ENCODE measurements at places on chromosomes 5 and 9.

DNA sequence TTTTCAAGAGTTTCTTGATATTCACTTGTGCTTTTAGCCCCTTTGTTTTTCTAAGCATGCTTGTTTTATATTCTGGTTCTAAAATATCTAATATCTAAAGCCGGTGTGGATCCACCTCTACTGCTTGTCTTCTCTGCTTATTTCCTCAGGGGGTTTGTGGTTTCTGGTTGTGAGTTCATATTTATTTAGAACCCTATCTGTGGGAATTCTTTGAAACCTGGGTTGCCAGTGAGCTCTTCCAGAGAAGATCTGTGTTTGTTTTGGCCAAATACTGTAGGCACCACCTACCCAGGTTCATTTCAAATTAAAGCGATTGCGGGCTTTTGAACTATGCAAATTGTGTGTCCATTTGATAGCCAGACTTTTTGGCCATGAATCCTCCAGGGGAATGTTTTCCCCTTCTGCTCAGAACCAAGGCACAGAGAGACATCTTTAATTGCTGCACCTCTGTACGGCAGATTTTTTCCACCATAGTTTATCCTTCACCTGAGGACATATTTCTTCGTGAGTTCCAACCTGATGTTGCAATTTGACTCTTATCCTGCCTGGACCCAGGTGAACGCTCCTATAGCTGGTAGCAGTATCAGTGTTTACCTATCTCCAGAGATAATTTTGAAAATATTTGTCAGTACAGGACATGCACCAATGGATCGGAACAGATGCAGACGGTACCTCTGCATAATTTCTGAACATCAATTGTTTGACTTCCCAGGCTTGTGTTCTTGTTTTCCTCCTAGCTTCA lies 2.4 kb upstream of the ZBTB43 start:
- DNase-seq: no peak

DNA sequence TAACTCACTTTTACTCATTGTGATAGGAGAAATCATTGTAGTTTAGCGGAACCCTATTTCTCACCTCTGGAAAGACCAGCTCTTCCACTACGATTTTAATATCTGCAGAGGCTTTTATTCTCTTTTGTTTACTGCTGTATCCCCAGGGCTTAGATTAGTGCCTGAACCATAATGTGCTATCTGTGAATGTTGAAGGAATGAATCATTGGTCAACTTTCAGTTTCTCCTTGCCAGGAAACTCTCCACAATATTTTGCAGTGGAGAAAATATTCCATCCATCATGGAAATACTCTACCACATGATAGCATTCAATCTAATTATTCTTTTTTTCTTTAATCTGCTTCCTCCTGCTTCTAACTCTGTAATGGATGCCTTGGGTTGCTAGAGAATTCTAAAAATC lies 263.5 kb upstream of the PTPRD start:
- DNase-seq: no peak

DNA sequence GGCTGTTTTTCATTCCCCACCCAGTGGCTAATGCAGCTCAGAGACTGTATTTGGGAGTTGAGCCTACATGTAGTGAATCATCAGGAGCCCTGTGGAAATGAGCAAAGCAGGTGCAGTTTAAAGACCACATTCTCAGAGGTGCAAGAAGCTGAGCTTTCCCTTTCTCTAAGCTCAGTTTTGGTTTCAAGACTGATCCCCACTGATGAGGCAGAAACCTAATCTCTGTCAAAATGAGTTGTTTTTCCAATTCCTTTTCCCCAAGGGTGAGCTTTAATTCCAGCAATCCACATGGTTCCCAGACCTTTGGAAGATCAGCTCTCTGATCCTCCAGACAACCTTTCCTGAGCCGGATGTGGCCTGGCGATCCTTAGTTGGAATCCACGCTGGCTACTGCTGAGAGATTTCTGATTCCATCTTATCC lies 420.5 kb downstream of the EBF1 start:
- no peak for DNase-seq

DNA sequence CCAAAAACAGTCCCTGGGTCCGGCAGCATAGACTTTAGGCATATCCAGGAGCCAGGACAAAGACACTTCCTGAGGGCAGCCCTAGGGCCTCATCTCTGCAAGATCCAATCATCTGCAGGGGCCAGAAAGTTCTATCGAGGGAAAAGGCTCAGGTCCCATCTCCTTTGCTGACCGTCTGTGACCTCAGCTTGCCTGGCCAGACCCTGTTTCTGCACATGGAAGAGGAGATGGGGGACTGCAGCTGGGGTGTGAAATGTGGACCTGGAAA lies 51.0 kb upstream of the FCN1 start:
- no peak for DNase-seq

DNA sequence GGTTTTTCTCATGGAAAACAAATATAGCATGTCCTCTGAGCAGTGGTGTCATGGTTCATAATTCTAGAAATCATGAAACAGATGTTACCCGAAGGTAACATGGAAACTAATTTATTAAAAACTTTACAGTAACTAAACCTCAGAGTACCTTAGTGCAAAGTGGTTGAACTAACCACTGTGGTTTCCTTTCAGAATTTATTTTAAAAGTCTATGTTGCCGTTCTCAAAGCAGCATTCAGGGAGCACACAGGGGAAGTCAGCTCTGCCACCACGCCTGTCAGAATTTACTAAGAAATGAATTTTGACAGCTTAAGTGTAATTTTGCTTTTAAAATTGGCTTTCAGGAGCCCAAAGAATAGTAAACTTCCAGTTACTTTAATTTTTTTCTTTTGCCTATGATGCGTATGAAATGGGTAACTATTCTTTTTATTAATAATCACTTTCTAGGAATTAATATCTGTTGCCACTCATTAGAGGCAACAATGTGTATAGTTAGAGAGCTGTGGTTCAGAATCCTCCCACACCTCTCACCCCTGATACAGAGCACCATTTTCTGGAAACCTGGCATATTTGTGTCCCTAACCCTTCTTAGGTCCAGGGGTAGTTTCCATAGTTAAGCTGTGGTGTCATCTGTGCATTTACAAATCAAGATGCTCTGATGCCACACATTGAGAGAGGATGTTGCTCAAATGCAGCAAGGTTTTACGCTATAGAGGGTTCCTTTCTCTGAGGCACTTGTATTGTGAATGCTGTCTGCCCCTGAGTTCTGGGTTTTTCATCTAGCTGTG lies 202.6 kb downstream of the ZSWIM6 start:
- no peak for DNase-seq

DNA sequence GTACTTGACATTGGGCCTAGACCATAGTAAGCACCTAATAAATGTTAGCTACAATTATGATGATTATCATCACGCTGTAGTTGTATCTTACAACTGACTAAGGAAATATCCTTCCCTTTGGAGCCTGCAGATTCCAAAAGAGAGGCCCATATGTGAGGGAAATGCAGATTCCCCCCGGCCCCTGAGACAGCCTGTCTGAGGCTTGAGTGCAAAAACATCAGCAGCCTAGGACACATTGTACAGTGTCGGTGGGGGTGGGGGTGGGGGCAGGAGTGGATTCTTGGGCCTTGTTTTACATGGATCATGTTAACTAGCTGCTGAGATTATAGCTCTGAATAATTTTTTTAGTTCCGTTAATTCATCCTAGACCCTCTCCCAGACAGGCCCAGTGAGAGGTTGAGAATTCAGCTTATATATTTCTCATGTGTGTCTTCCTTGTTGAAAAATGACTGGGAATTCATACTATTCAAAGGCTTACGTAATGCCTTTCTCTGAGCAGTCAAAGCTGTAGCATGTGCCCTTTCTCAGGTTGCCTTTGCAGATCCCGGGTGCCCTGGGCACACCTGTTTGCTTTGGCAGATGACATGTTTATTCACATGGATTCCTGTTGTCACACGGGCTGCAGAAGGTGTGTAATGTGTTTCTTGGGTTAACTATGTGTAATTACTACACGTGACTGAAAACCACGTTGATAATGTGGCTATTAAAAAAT lies 262.8 kb downstream of the NR3C1 start:
- peak; percentile 94 for DNase-seq

DNA sequence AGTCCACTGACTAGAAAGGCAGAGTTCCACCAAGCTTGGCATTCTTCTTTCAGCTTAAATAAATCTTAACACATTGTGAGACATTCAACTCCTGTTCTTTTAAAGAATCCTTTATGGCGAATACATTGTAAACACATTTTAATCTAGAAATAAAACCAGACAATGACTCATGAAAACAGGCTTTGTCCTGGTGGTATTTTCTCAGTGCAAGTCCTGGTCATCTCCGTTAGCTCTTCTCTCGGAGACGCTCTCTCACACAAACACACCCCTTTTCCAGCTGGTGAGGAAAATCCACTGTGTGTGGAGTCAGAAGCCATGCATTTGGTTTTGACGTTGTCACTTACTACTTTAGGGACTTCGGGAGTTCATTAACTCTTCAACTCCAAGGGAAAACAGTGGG lies 140.4 kb downstream of the AUH start:
- DNase-seq: no peak

GRCh38 chr5:149603210-149603609 lies 21.9 kb downstream of the ARHGEF37 start:
- no peak for DNase-seq
